ENCODE measurements at places on chromosomes 7 and 10.

DNA sequence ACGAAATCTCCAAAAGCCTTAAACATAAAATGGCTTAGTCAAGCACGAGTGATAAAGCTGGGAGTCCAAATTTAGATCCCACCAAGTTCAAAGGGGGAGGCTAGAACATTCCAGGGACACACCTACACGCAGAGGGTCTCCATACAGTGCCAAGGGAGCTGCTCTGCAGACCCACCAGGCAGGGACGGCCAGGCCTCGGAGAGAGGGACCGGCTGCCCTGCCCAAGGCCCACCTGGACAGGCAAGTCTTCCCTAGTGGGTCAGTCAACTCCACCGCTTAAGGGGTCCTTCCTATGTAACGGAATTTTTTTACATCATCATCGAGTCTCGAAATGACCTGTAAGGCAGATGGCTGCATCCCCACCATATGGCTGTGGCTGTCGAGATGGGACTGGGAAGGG, 28.5 kb downstream of the AMZ1 start:
- no peak for DNase-seq

GRCh38 chr7:76343294-76343930, 15.4 kb downstream of the YWHAG start:
- DNase-seq: no peak

DNA sequence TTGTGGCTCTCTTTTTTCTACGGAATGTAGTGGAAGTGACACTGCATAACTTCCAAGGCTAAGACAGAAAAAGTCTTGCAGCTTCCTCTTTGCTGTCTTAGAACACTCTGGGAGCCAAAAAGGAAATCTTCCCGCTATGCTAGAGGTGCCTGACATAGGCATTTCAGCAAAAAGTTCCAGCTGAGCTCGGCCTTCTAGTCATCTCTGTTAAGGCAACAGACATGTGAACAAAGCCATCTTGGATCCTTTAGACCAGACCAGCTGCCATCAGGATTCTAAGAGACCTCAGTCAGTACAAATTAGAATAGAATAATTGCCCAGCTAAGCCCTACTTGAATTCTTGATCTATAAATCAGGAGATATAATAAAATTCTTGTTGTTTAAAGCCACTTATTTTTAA, 16.3 kb upstream of the COL1A2 start:
- no peak for DNase-seq

DNA sequence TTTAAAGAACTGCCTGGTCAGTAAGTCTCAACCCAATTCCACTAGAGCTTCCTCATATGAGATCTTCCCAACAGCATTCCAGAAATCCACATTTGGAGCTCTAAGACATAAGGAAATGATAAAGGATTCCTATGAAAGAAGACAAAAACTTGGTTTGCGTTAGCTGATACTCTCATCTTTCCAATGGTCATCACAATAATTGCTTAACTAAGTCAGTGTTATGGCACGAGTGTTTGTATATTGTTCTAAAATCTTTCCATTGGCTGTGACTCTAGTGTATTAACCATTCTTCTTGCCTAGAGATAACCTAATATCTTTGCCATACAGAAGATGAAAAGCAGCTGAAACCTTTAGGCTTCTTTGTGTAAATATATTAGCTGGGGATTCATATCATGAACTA, 289.0 kb downstream of the SNX13 start:
- DNase-seq: no peak

GRCh38 chr10:124632064-124632531, 112.1 kb downstream of the FAM53B start:
- DNase-seq: no peak

- no peak for DNase-seq
Measured at GRCh38 chr7:102459221-102459844, 5.3 kb downstream of the ALKBH4 start.

- no peak for DNase-seq
Measured at GRCh38 chr7:151078233-151079040, 2.2 kb downstream of the FASTK start.

DNA sequence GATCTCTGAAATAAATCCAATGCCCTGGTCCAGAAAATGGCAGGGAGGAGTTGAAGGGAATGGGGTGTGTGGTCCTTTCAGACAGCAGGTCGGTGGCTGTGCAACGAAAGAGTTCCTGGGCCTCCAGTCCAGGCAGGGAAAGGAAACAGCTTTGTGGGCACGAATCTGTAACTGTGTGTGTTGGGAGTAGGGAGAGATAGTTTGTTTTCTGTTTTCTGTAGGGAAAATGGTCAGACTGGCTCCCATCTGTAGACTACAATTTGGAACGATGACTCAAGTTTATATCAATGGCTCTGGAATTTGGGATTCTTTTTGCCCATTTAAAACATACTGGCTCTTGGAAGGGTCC, 2.6 kb upstream of the HOXA9 start:
- DNase-seq: no peak

- no peak for DNase-seq
Measured at GRCh38 chr7:1925973-1926907, 256.2 kb downstream of the ELFN1 start.

DNA sequence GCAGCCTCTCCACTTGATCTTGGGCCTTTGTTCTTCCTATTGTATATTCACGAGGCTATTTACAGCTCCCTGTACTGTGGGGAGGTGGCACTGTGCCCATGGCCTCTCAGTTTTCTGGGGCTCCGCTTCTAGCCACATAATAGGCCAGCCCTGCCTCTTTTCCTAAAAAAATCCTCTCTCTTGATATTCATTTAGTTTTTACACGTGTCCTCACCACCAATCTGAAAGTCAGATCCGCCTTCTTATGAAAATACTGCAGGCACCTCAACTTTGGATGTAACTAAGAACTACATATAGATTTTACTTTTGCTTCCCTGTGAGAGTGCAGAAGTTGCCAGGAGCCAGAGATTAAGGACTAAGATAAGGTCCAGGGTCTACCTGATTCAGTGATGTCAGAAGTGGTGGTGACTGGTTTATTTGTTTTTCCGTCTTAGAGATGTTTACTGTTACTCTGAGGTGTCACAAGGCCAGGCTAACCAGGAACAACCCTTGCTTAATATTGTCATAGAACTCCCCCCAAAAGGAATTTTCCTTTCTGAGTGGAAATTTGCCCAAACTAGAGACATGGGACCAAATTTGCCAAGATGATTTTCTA, 7.8 kb downstream of the BAMBI start:
- no peak for DNase-seq

- no peak for DNase-seq
Measured at GRCh38 chr7:680411-681127, 45.9 kb upstream of the DNAAF5 start.

DNA sequence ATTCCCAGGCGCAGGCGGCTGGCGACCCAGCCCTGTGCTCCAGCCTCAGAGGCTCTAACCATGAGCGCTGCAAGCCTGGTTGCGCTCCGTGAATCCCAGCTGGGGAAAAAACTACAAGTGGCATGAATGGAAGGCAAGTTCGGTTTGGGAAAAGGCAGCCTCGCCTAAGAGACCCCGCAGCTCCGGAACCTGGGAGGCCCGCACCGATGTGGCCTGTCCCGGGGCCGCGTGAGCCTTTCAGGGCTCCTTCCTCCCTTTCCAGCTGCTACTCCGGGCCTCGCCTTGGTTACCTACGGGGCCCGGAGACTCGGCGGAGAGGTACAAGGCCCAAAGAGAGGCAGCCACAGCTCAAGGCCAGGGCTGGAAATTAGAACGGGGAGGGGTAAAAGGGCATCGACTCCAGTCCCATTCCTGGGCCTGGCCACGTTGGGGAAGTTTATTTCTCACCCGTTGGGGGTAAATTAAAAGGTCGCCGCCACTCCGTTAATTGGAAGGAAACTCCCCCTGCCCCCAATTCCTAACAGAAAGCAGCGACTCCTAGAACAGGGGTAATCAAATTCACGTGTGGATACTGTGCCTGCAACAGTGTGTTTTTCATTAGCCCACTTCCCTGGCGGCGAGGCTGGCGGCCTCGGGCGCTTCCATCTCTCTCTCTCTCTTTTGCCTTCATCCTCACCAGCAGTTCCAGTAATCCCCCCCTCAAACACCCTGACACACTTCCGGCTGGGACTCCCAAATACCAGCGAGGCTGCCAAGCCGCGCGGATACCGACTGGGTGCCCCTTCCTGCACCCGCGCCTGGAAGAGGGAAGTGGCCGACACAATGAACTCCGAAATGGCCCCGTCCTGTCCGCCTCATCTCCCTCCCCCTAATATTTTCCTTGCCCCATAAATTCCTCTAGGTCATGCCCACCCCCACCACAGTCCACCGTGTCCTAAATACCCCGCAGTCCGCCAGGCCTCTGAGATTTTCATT, 1.5 kb upstream of the HOXA9 start:
- no peak for DNase-seq

DNA sequence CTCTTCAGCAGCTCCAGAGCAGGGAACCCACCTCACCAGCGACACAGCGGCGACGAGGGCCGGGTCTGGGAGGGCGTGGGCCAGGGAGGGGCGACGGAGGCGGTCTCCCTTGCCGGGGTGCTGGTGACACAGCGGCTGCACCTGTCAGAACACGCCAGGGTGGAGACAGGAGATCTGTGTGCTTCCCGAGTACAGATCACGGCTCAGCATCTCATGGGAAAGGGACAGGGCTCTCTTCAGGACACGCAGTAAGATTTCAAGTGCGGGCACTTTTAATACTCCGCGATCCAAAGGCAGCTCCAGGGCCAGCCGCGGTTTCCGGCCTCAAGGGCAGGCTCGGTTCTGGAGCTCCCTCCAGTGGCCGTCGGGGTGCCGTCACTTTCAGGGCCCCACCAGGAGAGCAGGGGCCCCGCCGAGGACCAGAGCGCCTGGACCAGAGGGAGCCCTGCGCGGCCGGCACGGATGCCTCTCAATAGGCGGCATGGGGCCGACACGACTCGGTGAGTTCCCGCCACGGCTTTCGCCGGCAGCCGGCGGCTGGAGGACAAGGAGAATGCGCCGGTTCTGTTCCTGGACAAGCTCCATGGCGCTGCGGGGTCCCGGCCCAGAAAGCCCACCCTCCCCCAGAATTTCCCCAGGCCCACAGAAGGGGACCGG, 21.4 kb downstream of the GPR146 start:
- no peak for DNase-seq

DNA sequence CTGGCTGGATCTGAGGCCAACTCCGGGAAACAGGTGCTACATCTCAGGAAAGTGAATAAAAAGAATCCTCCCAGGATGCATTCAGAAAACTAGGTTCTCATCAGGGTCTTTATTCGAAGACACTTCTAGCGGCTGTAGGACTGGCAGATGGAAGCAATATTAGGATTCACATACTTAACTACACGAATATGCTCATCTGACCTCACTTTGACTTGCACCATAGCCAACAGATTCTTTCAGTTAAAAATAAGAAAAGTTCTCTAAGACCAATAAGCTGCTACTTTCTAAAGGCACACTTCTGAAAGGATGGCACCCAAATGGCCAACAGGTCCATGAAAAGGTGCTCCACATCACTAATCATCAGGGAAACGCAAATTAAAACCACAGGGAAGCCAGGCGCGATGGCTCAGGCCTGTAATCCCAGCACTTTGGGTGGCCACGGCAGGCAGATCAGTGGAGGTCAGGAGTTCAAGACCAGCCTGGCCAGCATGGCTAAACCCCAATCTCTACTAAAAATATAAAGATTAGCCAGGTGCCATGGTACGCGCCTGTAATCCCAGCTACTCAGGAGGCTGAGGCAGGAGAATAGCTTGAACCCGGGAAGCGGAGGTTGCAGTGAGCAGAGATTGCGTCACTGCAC, 258.0 kb downstream of the ZMYND11 start:
- DNase-seq: no peak

DNA sequence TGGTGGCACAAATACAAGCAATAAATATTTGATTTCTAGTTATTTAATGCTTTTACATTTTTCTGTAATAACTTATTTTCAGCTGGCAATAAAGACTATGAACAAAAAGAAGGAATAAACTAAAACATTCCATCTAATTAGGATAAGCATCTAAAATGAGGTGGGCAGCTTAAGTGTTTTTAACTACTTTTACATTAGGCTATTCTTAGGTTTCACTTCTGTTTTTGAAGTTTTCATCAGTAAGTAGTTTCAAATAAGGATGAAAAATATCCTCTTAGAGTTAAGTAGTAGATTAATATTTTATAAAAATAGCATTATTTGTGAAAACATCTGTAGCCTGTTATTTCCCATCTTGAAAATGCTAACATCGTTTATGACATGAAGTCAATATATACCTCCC, 15.9 kb downstream of the NT5C2 start:
- DNase-seq: no peak

DNA sequence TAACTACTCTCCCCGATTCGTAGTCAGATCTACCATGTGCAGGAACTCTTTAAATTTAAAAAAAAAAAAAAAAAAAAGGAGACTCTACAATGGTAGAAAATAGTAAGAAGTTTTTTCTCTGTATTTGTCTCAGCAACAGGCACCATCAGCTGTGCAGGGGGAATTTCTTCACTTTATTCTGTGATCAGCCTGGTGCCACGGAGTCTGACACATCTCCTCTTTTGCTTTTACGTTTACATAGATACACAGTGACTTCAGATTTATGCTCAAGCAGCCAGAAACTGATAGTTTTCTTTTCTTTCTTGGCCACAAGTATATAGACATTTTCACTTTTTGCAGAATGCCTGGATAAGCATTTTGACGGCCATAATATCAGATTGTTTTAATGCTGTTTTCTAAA, 190.6 kb upstream of the AKR1E2 start:
- DNase-seq: no peak

DNA sequence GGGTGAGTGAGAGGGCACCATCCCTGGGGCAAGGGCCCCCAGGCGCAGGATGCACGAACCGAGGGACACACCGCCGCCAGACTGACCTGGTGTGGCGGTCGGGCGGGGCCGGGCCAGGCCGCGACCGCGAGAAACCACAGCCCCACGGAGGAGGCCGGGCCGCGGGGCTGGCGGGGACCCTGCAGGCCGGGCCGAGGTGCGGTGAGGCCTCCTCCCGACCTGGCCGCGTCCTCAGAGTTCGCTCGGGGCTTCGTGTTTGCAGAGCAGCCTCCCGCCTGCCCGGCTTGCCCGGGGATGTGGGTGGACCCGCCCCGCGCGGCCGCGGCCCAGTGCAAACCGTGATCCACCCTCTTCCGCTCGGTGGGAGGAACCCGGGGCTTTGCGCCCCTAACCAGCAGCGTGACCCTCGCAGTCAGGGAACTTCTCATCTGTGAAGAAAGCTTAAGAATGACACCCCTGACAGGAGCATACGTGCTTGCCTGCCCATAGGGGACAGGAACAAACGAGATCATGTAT, 20.6 kb upstream of the HOXA13 start:
- no peak for DNase-seq

DNA sequence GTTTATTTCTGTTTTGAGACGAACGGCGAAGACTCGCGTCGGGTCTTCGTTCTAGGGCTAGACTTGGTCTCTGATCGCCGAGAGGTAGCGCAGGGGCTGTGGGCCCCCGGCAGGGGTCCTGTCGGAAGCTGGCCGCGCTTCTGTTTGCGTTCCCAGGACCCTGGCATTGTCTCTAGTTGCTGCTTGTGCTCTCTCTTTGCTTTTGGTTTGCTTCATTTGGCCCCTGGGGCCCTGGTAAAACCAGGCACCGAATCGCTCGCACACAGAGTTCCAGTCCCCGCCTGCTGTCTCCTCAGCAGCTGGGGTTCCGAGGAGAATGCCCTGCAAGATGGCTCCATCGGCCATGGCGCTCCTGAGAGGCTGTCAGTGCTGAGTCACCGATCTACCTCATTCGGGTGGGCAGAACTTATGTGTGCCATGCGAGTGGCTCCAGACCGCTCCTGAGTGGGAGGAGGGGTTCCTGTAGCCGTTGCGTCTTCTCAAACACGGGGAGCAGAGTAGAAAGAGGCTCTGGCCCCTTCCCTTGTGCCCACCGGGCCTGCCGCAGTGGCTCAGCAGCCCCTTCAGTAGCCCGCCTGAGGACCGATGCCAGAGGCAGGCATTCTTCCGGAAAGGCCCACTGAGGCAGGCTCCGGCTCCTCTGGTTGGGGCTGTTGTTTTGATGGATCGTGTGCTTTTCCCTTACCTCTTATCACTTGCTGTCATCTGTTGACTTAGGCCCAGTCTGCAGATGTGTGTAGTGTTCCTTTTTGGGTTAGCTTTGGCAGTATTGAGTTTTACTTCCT, 826 bp downstream of the CHPF2 start:
- DNase-seq: no peak
